Karpas-422 (cell line): ENCODE measurements at places on chromosomes 3 and 15. TPM values are rescaled to one million over a fixed set of nuclear protein-coding genes. Genes with fewer than 3 reads are reported as not detected.

- H3K27ac ChIP-seq = no peak overlapping the region
- no peaks in the 10 kb centered on the region for H3K27me3 ChIP-seq
- no peaks in the 10 kb centered on the region for H3K36me3 ChIP-seq
- H3K4me1 ChIP-seq = no peaks in the 10 kb centered on the region
- no peak overlapping the region for H3K4me3 ChIP-seq
Measured at GRCh38 chr15:26126070-26126469, 262.9 kb upstream of the ATP10A start.

DNA sequence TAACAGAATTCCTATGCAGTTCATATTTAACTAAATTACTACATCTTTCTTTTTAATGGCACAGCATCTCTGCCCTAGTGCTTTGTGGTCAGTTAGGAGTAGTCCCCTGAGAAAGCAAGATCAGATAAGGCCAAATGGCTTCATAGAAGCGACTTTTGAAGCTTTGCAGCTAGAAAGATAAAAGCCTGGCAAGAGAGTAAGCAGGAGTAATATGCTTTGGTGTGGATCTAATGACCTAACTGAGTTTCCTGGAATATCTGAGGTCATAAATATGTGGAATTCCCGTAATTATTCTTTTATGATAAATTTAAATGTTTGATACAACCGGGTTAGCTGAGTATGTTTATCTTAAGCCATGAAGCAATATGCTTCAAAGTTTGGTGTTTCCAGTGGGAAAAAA is 374.9 kb upstream of the LRRC3B start:
- no peaks in the 10 kb centered on the region for H3K4me1 ChIP-seq
- no peaks in the 10 kb centered on the region for H3K27me3 ChIP-seq
- no peak overlapping the region for H3K4me3 ChIP-seq
- H3K27ac ChIP-seq = no peak overlapping the region
- no peaks in the 10 kb centered on the region for H3K36me3 ChIP-seq

DNA sequence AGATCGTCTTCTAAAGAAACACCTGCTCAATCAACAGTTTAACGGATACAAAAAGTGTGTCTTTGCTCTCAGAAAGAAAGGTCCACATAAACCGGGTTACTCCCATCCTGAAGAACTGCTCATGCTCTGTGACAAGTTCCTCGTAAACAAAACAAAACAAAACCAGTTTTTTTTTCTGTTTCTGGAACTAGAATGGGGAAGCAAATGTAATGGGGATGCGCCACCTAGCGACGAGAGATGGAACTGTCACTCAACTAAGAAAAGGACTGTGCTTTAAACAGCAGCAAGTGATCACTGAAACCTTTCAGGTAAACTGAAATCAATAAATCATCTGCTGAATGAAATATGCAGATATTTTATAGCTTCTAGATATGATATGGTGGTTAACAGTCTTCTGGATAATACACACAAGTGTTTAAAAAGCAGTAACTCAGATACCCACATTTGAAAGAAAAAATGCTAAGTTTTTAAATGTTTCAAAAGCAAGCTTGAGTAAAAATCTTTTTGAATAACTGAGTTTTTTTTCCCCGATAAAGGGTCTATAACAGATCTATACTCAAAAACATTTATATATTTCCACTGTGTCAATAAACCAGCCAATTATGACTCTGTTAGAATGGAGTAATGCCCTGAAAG is 10.9 kb downstream of the TM2D3 start:
- H3K27me3 ChIP-seq = no peaks in the 10 kb centered on the region
- H3K27ac ChIP-seq = no peak overlapping the region
- H3K36me3 ChIP-seq = peaks cover 46% of the 10 kb centered on the region; the same call in 1 of the 2 replicates
- peaks cover 12% of the 10 kb centered on the region for H3K4me1 ChIP-seq
- peak; percentile 91 for DNase-seq

CCDC71 gene
- 18.4 and 22.0 TPM in 2 replicates for total RNA-seq

SEMA6D gene
- total RNA-seq = not detected in 2 replicates

KNG1 gene
- total RNA-seq = not detected in 2 replicates
